ENCODE measurements at places on chromosomes 11 and 22. TPM values are rescaled to one million over a fixed set of nuclear protein-coding genes. Genes with fewer than 3 reads are reported as not detected.

Gene AQP11
- total RNA-seq = 2.3 TPM

Gene KCNK7
- 0.69 TPM for total RNA-seq

Gene CLCF1
- total RNA-seq = 9.3 TPM

Gene DRD4
- 0.95 TPM for total RNA-seq

Gene RHOD
- total RNA-seq = 33.5 TPM

Gene MS4A2
- total RNA-seq = not detected

Gene MN1
- total RNA-seq = 0.51 TPM

Gene PANX3
- total RNA-seq = not detected

Gene MCHR1
- total RNA-seq = not detected

Gene PHF21B
- 4.5 TPM for total RNA-seq

Gene PTPRCAP
- total RNA-seq = 0.82 TPM

Gene SPTBN2
- total RNA-seq = 7.3 TPM

Gene SPON1
- 0.10 TPM for total RNA-seq

Measured in Panc1 (cell line).